Bronchial epithelial cell (primary cell): ENCODE measurements at places on chromosomes 2 and 18. TPM values are rescaled to one million over a fixed set of nuclear protein-coding genes. Genes with fewer than 3 reads are reported as not detected.

- DNase-seq, result no peak
Observed at GRCh38 chr2:64625299-64626145, 28.2 kb downstream of the SERTAD2 start.

HOXD13 gene
- total RNA-seq, result not detected in 2 replicates

GRCh38 chr2:113895819-113896563, 6.1 kb downstream of the ACTR3 start:
- DNase-seq, result no peak

MAL gene
- 1.1 and 11.0 TPM in 2 replicates for total RNA-seq

DNA sequence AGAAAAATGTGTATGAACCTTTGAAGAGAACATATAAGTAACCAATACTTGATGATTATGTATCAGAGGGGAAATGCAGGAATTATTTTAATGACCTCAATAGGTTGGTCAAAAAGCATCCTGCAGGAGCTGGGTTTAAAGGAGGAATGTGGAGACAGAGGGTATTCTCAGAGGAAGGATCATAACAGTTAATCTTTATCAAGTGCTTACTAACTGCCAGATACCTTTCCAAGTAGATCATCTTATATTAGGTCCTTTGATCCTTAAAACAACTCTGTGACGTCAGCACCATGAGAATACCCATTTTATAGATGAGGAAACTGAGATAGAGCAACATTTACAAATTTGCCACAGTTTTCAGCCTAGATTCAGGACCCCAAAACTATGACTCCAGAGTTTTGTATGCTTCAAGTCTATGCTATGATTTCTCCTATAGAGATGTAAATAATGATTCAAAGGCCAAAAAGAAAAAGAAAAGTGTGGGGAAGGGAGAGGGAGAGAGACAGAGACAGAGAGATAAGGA, 3.0 kb downstream of the RFTN2 start:
- DNase-seq, result no peak

CNDP1 gene
- total RNA-seq, result not detected in 2 replicates

DNA sequence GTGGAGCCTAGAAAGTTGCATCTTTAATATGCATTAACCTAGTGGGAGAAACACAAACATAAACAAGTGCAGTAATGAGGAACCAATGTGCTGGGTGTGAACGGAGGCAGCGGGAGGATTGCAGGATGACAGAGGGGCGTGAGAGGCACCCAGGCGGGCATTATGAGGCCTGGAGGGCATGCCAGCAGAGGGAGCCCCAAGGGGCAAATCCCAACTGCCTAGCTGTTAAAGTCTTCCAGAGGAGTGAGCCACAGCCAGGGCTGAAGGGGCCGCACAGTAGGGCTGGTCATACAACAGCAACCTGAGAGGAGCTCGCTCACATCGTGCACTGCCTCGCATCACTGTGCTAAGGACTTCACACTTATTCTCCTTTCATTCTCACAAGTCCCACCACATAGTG, 13.3 kb upstream of the PRELID3A start:
- no peak for DNase-seq

- no peak for DNase-seq
Observed at GRCh38 chr2:174124181-174124580, 124.2 kb downstream of the OLA1 start.

- no peak for DNase-seq
Observed at GRCh38 chr2:201261471-201261870, 1.1 kb downstream of the CASP8 start.

DNA sequence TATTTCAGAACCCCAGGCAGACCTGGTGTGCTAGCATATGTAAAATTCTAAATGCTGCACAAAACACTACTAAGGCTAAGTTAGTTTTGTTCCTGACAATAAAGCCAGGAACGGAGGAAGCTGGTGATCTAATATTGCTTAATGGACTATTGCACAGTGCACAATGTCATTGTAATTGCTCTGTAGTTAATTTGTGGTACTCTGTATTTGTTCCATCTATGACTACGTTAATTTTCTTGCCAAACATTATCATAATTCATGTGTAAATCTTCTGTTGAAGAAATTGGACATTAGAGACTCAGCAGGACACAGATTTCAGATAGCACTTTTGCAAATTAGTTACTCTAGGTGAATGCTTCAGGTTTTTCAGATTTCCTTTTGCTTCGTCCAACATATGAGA, 232.3 kb downstream of the RIT2 start:
- DNase-seq, result no peak

GRCh38 chr18:11178951-11179549, 29.7 kb upstream of the PIEZO2 start:
- DNase-seq, result no peak

DNA sequence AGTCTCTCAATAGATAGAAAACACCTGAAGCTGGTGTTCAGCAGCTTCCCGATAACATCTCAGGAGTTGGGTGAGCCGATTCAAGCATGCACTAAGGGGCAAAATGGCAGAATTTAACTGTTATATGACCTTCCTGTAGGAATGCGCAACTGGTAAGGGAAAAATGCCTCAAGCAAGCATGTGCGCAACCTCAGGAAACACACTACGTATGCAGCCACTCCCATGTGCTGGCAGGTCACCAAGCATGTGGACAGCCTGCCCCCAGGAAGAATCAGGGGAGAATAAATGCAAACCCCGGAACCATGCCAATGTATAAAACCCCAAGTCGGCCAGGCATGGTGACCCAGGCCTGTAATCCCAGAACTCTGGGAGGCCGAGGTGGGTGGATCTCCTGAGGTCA, 645.6 kb downstream of the NYAP2 start:
- DNase-seq, result no peak

GRCh38 chr2:143588746-143589145, 459.5 kb downstream of the ARHGAP15 start:
- no peak for DNase-seq

DNA sequence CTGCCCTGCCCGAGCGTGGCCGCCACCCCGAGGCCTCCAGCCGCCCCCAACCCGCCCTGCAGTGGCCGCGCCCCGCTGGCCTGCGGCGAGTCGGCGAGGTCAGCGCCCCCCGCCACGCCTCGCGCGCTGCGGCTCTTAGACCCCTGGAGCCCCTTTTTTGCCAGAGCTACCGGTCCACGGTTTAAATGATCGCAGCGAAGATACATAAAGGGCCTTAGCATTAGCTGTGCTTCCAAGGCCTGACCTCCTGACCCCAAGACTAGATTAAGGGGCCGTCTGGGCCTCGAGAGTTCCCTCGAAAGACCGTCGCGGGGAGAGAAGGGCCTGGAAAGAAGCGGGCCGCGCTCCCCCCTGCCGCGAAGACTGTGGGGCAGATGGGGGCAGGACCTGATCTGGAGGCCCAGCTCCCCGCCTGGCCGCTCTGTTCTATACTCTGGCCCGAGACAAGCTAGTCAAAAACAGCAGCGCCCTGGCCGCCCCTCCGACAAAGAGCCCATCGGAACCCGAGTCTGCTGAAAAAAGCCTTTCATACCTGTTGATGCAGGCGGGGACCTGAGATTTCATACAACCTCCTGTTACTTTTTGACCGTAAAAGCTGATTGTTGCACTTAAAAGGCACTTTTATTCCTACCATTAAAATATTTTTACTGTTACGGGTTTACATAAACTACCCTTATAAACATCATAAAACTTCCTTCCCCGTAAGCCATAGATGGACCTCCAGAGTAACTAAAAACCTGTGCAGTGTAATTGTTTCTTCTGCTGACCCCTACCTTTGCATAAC, 68.7 kb upstream of the PSMD14 start:
- DNase-seq, result no peak

DNA sequence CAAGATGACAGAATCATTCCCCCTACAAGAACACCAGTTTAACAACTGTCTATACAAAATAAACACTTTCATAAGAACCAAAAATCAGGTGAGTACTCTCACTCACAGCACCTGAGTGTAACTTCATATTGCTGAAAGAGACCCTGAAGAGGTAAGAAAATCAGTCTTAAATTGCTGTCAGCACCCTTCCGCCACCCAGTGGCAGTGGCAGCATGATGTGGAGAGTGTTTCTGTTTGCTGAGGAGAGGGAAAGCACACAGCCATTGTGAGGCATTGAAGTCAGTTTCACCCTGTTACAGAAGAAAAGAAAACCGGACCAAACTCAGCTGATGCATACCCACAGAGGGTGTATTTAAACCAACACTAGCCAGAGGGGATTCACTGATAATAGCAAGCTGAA, 1240.8 kb upstream of the CRIM1 start:
- no peak for DNase-seq

DNA sequence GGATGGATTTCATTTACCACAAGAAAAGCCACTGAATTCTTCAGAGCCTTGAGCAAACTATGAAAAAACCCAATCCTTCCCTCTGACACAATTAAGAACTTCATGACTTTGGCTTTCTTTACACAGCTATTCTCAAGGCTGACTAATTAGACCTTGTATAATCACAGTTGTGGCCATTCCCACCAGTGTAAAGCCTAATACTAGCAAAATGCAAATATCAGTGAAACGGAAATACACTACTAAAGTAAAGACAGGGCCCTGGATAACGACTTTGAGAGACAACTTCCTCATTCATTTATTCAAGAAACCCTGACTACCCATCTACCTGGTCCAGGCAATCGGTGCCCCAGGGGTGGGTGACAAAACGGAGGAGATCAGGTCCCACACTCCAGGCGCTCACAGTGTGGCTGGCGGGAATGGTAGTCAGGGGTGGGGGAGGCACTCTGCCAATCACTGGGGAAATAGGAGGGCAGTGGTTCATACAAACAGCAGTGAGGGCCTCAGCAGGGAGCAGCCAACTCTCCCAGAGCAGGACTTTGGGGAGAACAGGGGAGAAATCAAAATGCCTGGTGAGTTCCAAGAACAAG, 28.1 kb downstream of the TMEM163 start:
- DNase-seq, result no peak
